Activated T-cell treated with anti-CD3 and anti-CD28 coated beads for 48 hours (primary cell): ENCODE measurements at places on chromosomes 11 and 22.

- no peak for DNase-seq
Observed at GRCh38 chr22:46660604-46661201, 40.5 kb downstream of the GRAMD4 start.

GRCh38 chr11:12682737-12683500, 8.7 kb downstream of the TEAD1 start:
- DNase-seq, result no peak

DNA sequence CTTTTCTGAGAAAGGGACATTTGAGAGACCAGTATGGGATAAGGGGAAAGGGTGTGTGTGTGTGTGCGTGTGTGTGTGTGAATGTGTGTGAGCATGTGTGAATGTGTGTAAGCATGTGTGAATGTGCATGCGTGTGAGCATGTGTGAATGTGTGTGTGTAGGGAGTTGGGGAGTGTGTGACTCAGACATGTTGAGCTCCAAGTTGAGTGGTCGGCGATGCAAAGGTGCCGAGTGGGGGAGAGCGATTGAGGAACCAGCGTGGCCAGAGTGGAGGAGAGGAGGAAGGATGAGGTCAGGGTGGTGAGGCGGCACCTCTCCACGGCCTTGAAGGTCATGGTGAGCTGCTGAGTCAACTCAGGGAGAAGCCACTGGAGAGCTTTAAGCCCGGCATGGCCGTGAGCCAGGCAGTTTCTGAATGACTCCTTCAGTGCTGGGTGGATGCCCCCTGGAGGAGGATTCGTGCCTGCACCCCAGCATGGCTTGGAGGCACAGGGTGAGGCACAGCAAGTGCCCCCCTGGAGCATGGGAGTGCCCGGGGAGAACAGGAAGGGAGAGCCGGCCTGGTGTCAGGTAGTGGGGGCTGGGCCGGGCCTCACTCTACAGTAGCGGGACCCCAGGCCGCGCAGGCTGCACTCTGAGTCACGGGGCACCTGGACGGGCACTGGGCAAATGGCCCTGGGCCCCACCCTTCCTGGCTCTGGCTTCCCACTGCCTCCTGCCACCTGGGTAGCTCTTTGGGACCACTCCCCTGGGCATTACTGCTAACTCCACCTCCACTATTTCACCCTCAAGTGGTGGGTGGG, 8.2 kb upstream of the CCDC88B start:
- peak; percentile 79 for DNase-seq

DNA sequence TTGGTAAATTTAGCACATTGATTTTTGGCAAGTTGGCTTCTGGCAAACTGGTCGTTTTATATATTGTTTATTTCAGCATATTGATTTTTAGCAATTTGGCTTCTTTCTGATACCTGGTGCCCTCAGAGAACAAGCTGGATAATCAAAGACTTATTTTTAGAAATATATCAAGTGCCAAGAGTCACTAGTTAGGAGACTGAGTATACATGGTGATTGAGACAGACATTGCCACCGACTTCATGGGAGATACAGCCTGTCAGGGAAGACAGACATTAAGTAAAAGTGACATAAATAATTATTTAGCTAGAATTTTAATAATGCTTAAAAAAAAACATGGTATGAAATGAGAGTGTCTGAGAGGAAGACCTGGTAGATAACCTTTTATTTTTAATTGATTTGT, 242.3 kb upstream of the MTNR1B start:
- DNase-seq, result no peak

DNA sequence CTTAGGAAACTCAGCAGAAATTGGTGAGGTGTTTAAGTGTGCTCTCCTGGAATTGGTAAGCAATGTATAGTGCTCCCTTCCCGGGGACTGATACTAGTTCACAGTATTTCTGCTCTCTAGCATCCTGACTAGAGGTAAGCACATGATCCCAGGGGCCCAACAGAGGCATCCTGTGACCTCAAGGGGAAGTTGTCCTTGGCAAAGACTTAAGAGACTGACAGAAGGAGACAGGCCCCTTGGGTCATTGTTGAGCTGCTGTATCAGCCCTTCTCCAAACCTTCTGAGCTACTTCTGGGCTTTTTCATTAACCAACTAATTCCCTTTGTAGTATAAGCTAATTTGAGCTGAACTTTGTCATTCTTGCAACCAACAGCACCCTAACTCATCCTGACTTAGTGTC, 4.3 kb upstream of the TBC1D22A start:
- no peak for DNase-seq

DNA sequence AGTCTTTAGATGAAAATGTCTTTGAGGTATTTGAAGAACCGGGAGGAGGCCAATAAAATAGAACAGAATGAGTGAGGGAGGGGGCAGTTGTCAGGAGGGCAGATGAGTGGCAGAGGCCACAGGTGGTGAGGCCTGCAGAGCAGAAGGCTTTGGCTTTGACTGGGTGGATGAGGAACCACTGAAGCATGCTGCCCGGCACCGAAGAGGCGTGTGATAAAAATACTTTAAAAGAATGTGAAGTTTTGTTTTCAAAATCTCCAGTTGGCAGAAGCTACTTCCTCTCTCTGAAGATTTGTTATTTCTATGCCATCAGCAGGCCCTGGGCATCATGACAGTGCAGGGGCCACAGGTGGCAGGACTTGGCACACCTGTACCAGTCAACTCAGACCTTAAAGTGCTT, 6.3 kb downstream of the MS4A12 start:
- DNase-seq, result no peak

- no peak for DNase-seq
Observed at GRCh38 chr11:12546660-12547059, 127.6 kb upstream of the TEAD1 start.

- DNase-seq, result no peak
Observed at GRCh38 chr11:64880240-64881001, 2.0 kb upstream of the EHD1 start.

- no peak for DNase-seq
Observed at GRCh38 chr11:26620282-26621045, 48.4 kb upstream of the MUC15 start.
